Muscle of arm (tissue), 14 donors: ENCODE measurements at places on chromosomes 3 and 15. TPM values are rescaled to one million over a fixed set of nuclear protein-coding genes. Genes with fewer than 3 reads are reported as not detected.

The VGLL4 gene
- 47.0 TPM for polyA plus RNA-seq

The CCR3 gene
- not detected for polyA plus RNA-seq

The TUSC7 gene
- not detected for polyA plus RNA-seq

The CAV3 gene
- polyA plus RNA-seq: 215 TPM
